ENCODE measurements at places on chromosomes 1 and 21. TPM values are rescaled to one million over a fixed set of nuclear protein-coding genes. Genes with fewer than 3 reads are reported as not detected.

The CYB561D1 gene
- 10.5 TPM for total RNA-seq

The FCRL6 gene
- 0.49 TPM for total RNA-seq

The TCHH gene
- total RNA-seq = not detected

The SLAMF1 gene
- 0.83 TPM for total RNA-seq

- no peak for DNase-seq
Observed at GRCh38 chr1:46520063-46520911, 30.7 kb downstream of the DMBX1 start.

- DNase-seq = no peak
Observed at GRCh38 chr1:246383239-246383589, 123.9 kb downstream of the SMYD3 start.
